ENCODE measurements at places on chromosomes 11 and 22.

DNA sequence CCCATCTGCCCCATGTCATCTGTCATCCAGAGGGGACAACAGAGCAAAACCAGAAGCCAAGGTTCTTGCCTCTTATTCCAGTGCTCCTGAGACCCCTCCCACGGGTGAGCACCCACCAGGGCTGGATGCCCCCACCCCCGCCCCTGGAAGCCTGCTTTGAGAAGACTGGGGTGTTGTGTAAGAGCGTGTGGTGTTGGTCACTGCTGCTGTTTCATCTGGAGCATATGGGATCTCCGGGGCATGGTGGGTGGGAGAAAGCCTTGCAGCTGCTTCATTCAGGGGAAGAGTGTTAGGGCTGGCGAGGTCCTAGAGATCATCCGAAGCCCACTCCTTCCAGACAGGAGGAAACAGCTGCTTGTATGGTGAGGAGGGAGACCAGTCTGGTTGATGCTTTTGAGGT is 54.1 kb downstream of the CHRDL2 start:
- no peak for DNase-seq

DNA sequence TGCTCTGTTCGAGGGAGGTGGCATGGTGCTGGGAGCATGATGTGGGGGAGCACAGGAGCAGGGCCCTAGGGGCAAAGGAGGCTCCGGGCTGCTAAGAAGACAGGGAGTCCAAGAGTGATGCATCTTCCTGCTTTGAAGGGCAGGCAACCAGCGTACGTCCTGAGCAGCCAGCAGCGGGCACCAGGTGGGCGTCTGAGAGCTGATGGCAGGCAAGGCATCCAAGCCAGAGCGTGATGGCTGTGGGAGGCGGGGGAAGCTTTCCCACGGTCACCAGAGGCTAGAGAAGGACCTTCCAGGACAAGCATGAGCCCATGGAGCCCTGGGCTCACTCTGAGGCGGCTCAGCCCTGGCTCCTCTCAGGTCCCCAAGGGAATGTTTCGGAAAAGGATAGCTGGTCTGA is 32.2 kb downstream of the BRD1 start:
- DNase-seq: no peak

DNA sequence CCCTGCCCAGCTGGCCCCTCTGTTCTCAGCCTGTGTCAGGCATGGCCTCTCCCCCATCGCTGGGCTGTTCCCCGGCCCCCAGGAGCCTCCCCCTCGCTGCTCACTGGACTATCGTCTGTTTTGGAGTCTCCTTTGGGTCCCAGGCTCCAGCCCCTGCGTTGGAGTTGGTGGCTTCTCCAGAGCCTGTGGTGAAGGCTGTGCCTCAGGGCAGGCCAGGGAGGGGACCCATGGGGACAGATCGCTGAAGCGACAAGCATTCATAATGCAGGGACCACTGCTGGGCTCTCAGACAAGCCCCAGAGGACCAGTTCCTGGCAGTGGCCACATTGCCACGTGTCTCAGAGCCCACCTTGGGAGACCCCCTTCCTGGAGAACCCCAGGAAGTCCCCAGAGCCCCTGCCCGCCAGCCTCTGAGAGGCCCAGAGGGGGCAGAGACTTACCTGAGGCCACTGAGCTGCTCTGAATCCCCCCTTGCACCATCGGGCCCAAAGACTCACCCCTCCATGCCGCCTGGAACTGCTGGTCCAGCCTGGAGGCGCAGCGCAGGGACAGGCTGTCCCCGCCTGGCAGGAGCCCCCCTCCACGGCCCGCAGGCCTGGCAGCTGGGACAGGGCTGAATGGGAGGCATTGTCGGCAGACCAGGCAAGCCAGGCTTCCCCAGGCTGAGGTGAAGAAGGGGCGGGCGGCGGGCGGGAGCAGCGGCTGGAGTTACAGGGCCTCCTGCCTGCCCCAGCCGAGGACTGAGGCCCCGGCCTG is at the start of gene CHADL:
Gene CHADL, minus strand, starts transcription at position 555 of the 756 bp plus-strand sequence. Its CDS starts 50 bp downstream, at position 505.
- no peak for DNase-seq

GRCh38 chr22:39959640-39960447 is at the start of gene TMA7B:
Gene TMA7B, plus strand, starts transcription at chr22:39960397. Its CDS starts 3,978 bp downstream, at chr22:39964375.
- peak; percentile 34 for DNase-seq

DNA sequence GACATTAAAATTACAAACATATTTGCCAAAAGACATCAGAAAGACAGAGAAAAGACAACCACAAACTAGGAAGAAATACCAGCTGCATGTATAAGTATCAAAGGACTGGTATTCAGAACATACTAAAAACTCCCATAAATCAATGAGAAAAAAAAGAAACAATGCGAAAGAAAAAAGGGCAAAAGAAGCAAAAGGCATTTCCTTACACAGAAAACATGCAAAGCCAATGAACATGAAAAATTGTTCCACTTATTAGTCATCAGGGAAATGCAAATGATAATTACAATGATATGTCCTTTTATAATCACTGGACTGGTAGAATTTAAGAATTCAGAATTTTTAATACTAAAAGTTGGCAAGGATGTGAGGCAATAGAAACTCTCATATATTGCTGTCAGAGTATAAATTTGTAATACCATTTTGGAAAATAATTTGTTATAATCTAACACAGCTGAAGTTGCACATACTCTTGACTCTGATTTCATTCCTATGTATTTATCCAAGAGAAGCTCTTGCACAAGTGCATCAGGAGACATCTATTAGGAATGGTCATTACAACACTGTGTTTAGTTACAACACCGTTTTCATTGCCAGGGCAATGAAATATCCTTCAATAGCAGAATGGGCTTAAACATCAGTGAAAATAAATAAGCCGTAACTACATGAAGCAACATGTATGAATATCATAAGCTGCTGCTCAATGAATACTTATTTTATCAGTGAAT is 279.7 kb downstream of the SWAP70 start:
- DNase-seq: peak; percentile 61

DNA sequence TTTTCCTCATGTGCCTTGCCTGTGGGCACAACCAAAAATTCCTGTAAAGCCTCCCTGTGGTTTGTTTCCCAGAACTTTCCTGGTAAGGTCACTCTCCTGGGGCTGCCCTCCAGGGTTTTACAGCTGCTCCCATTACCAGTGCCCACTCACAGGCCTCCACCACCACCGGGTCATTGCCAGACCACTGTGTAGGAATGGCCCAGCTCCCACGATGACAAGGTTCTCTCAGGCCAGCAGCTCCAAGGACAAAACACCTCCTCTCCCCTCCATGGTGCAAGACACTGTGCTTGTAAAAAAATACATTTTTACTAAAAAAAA is 96.1 kb upstream of the AKIP1 start:
- DNase-seq: peak; percentile 15

- peak; percentile 94 for DNase-seq
Observed at GRCh38 chr11:87437844-87438223, 400.1 kb downstream of the TMEM135 start.

GRCh38 chr11:117560780-117561530 is 233.3 kb downstream of the CEP164 start:
- DNase-seq: no peak

DNA sequence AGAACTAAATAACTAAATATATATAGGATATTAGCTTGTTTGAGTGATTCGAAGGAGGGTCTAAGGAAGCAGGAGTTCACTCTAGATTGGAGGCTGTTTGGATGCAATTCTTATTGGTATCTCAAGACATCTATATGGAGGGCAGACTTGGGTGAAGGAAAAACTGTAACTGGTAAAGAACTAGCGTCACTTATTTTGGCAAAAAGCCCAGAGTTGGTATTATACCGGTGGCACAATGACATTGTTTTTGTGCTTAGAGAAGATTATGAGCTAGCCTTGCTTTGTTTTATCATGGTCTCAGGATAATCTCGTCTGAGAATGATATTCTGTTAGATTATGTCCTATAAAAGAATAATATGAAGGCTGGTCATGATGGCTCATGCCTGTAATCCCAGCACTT is 6.0 kb upstream of the SLC35F2 start:
- DNase-seq: no peak

DNA sequence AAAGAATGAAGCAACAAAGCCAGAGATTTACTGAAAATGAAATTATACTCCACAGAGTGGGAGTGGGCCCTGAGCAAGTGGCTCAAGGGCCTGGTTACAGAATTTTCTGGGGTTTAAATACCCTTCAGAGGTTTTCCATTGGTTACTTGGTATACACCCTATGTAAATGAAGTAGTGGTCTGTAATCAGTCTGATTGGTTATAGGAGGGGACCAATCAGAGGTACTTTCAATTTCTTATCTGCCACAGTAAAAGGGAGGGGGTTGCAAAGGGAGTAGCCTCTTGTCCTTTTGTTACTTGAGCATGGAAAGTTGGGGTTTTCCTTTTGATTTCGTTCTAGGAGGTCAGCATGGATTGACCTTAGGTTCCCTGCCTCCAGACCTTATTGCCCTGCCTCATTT is 63.5 kb downstream of the ATM start:
- no peak for DNase-seq

DNA sequence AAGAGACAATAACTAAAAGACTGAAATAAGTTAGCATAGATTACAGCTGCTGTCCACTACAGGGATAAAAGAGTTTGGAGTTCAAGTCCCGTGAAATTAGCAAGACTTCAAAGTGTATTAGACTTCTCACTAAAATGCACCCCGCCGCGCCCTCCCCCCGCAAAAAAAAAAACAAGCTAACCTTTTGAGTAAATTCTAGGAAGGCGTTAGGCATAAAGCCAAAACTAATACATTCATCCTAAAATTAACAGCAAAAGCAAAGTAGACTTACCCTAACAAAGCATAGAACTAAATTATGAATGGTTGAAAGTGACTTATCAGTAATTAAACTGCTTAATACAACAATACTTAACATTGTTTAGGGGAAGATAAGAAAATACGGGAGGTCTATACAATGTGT is 581.0 kb upstream of the CHORDC1 start:
- no peak for DNase-seq

GRCh38 chr11:63911440-63911839 is 5.5 kb downstream of the RCOR2 start:
- DNase-seq: no peak

DNA sequence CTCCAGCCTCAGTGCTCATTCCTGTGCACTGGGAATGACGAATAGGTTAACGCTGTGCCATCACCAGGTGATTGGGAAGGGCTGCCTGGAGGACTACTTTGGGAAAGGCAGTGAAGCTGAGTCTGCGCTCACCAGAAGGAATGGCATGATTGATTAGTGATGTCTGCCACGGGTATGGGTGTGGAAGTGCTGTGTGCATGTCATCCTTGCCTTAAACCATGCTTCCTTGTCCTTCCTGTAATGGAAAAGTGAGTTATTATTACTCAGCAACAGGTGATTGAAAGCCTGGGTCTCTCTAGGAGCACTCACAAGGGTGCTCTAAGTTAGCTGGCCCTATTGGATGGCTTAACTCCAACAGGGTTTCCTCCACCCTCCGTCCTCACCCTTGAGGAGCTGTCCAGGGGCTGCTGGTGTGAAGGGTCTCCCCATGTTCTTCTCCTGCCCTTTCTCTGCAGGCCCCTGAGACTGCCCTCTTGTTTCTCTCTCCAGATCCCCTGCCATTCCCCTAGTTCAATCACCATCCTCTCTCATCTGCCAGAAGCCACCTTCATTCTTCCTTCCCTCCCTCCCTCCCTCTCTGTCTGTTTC is 121.9 kb upstream of the NECTIN1 start:
- no peak for DNase-seq

DNA sequence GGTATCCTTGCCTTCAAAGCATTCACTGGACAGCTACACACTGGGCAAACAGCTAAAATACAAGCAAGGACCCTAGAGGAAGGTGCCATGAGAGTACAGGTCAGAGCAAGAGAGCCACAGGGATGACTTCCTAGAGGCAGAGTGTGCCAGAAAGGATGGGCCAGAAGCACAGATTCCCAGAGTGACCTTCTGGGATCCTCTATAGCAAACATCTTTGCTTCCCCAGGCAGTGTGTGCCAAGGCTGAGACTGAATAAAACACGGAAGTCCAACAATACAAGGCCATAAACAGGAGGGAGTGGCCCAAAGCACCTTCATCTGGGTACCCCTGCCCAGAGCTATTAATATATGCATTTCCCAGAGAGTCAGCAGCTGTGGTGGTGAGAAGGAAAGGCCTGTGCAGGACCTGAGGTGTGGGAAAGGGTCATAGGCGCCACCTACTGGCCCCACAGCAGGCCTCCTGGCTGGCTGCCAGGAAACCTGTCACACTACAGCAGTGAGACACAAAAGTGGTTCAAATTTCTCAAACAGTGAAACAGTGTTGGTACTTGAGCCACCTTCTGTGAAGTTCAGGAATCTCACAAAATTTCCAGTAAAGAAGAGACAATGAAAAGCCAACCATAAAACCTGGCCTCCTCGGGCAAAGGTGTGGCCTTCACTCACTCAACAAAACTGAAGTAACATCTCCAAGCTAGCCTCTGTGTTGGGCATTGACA is 20.3 kb downstream of the CLPB start:
- DNase-seq: peak; percentile 57

DNA sequence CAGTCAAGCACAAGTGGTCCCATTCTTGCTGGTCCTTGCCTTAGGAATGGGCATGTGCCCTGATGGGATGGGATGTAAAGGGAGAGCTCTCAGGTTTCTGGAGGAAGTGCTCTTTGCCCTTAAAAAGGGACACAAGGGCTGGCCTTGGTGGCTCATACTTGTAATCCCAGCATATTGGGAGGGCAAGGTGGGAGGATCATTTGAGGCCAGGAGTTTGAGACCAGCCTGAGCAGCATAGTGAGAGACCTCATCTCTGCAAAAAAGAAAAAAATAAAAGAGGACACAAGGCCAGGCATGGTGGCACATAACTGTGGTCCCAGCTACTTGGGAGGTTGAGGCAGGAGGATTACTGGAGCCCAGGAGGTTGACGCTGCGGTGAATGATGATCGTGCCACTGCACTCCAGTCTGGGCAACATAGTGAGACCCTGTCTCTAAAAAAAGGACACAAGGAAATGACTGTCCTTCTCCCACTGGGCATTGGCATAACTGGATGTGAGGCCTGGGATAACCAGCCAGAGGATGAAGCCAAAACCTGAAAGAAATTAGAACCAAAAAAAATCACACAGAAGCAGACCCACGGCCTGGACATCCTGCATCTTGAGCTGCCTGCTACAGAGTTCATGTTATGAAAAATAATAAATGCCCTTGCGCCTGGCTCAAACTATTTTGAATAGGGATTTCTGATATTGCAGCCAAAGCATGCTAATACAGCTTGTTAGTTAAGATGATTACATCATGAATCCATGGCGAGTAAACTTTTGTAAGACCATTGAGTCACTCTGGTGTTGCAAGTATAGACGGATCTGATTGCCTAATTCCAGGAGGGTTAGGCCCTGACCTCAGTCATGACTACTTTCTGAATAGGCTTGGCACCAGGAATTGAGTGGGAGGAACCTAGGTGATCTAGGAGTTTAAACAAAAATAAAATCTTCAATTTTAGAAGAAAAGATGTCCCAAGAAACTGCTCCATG is 12.9 kb upstream of the CRKL start:
- DNase-seq: peak; percentile 78
